ENCODE measurements at places on chromosomes 1 and 21.
A peak's percentile ranks its signal among the peaks of the same experiment; 100 is the strongest.

- no peak for DNase-seq
Measured at GRCh38 chr1:226111883-226112261, 49.4 kb downstream of the H3-3A start.

- no peak for DNase-seq
Measured at GRCh38 chr21:33007747-33008146, 18.0 kb upstream of the OLIG2 start.

DNA sequence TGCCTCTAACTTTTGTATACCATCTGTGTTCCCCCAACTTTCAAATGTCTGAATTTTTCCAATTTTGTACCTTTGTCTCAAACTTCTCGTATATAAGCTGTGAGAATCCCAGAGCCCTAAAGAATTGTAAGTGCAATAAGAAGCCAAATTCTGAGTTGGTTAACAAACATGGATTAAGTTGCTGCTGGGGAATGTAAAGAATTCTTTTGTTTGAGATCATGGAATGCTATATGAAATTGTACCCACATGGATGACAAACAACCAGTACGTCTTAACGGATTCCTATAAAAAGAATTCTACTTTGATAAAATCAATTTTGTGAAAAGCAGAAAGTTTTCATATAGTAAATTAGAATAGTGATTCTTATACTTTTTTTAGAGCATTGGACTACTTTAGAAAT, 72.4 kb upstream of the CYP2J2 start:
- DNase-seq: no peak

DNA sequence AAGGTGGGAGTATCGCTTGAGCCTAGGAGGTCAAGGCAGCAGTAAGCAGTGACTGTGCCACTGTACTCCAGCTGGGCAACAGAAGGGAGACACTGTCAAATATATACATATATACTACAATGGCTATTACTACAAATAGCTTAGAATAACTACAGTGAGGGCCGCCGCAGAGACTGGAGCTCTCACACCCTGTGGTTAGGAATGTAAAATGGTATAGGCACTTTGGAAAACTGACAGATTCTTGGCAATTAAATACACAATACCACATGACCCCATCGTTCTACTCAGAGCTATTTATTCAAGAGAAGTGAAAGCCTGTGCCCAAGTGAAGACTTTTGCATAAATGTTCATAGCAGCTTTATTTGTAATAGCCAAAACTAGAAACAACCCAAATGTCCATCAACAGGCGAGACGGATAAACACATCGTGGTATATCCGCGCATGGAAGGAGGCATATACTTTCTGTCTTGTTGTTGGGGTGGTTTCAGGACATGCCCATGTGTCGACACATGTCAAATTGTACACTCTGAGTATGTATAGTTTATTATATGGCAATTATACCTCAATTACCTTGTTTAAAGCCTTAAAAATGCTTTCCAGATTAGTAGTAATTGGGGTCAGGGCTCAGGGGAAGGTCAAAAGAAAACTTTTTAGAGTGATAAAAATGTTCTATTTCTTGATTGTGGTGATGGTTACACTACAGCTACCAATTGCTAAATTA, 123.4 kb downstream of the RIPK4 start:
- no peak for DNase-seq

- DNase-seq: no peak
Measured at GRCh38 chr1:101739826-101740330, 256.8 kb downstream of the OLFM3 start.

GRCh38 chr1:52601991-52602855, at the start of gene GPX7:
Gene GPX7, plus strand, starts transcription at chr1:52602371. Its CDS starts 39 bp downstream, at chr1:52602410.
- DNase-seq: peak; percentile 29

DNA sequence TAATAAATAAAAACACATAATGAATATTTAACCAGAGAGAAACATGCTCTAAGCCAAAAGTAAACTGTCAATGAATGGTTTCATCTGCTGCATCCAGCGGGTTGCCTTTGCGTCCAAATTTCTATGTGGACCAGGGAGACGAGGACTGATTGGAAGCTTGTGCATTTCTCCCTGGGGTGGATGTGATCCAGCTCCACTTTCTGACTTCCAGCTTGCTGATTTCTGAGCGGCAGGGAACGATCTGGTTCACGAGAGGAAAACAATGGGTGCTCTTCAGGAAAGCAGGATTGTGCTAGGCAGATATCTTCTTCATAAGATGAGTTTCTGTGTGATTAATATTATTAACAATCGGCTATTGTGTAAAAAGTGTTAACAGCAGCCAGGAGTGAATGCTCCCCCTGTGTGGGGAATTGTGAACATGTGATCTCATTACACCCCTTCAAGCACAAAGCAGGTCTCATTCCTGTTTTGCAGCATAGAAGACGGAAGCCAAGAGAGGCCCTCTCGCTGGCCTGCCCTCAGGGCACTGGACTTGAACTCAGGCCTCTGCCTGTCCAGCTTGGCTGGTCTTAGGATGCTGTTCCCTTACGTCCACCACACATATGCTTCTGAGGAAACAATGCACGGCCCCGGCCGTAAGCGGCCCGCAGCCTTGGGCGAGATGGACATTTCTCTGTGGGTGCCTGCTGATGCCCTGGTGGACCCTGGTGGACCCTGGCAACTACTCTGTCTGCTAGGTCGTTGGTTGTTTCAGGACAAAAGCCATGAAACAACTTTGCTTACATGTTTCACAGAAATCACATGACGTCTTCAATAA, 183.4 kb upstream of the C1orf174 start:
- no peak for DNase-seq

- no peak for DNase-seq
Measured at GRCh38 chr1:69139007-69139406, 428.7 kb upstream of the LRRC7 start.

- no peak for DNase-seq
Measured at GRCh38 chr1:76209238-76209637, 134.7 kb downstream of the ST6GALNAC3 start.

DNA sequence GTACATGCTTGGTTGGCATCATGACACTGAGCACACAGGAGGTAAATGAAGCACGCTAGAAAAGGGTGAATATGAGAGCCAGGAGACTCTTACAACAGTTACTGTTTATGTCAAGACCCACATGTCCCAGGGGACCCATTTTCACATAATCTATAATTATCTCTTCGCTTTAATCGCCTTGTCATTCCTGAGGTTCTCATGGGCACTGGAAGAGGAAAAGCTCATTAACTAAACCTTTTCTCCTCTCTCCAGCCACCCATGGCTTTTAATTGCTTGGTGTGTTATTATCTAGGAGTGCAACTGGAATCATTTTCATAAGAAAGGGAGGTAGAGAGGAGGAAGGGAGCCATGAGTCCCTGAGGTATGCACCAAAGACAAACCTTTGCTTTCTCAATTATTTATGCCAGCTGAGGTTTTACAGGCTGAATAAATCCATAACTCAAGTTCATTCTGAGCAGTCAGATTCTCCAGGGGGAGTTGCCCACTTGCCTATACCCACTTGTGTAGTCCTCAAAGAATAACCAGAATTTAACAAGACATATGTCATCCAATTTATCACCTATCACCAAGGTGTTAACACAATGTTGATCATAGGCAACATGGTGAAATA, 77.4 kb downstream of the ACBD6 start:
- DNase-seq: no peak

- no peak for DNase-seq
Measured at GRCh38 chr1:208809876-208810275, 565.7 kb upstream of the PLXNA2 start.

DNA sequence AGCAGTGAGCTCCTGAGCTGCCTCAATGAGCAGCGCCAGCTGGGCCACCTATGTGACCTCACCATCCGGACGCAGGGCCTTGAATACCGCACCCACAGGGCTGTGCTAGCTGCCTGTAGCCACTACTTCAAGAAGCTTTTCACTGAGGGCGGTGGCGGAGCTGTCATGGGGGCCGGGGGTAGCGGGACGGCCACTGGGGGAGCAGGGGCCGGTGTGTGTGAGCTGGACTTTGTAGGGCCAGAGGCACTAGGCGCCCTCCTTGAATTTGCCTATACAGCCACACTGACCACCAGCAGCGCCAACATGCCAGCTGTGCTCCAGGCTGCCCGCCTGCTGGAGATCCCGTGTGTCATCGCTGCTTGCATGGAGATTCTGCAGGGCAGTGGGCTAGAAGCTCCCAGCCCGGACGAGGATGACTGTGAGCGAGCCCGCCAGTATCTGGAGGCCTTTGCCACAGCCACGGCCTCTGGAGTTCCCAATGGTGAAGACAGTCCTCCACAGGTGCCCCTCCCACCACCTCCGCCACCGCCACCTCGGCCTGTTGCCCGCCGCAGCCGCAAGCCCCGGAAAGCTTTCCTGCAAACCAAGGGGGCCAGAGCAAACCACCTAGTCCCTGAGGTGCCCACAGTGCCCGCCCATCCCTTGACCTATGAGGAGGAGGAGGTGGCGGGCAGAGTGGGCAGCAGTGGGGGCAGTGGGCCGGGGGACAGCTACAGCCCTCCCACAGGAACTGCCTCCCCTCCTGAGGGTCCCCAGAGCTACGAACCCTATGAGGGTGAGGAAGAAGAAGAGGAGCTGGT, 12.3 kb downstream of the ZBTB7B start:
- no peak for DNase-seq
